ENCODE measurements at places on chromosomes 12 and 14.

- DNase-seq = no peak
Measured at GRCh38 chr12:116490471-116490870, 68.7 kb upstream of the MAP1LC3B2 start.

GRCh38 chr12:6295094-6295811 lies 15.2 kb upstream of the PLEKHG6 start:
- no peak for DNase-seq

DNA sequence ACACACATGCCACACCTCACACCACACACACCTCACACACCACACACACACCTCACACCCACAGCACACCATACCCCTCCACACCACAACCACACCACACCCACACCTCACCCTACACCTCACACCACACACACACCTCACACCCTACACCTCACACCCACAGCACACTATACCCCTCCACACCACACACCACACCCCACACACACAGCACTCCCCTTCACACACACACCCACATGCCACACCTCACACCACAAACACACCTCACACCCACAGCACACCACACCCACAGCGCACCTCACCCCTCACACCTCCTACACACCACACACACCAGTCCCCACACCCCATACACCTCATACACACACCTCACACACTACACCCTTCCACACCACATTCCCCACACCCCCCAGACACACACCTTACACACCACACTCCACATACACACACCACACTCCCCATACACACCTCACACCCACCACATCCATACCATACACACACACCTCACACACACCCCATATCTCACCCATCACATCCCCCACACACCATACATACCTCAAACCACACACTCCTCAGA lies 80.0 kb downstream of the ACTN1 start:
- DNase-seq = no peak

GRCh38 chr12:25504744-25505143 lies 48.3 kb downstream of the LMNTD1 start:
- DNase-seq = no peak

GRCh38 chr12:39813776-39814175 lies 194.2 kb upstream of the ABCD2 start:
- no peak for DNase-seq

GRCh38 chr12:85519163-85519562 lies 239.1 kb downstream of the ALX1 start:
- DNase-seq = no peak

DNA sequence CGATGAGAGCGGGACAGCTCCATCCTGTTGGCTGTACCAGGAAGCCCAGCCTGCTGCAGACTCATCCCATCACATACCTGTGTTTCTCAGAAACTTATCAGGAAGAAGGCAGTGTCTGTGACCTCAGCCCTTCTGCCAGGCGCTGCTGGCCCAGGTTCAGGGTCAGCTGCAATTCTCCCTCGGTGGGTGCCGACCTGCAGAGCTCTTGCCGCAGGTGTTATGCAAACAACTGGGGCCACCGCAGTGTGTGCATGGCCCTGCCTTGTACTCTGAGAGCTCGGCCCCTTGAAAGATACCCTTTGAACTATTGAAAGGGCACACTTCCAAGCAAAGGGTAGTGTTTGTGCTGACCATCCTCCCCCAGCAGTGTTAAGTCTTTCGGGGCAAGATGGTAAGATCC lies 322.2 kb upstream of the DIO3 start:
- DNase-seq = no peak

GRCh38 chr12:79127271-79127751 lies 262.7 kb downstream of the SYT1 start:
- no peak for DNase-seq

DNA sequence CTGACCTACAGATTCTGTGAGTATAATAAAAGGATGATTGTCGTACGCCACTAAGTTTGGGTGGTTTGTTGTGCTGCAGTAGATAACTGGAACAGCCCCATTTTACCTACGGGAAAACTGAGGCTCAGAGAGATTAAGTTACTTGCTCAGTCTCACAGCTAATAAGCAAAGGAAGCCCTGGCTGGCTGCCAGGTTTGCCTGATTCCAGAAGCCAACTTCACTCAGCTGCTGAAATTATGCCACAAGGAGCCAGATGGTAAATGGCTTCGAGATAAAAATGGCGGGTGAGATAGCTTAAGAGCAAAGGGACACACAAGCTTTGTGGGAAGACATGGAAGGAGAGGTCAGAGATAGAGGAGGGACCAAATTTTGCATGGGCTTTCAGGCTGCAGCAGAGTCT lies 191.5 kb upstream of the NOS1 start:
- DNase-seq = no peak
